ENCODE measurements at places on chromosomes 5 and 9. TPM values are rescaled to one million over a fixed set of nuclear protein-coding genes. Genes with fewer than 3 reads are reported as not detected.

Gene WDR36
- total RNA-seq, result 23.9 TPM

Gene LCN12
- not detected for total RNA-seq

Gene DND1
- not detected for total RNA-seq

Gene S100Z
- total RNA-seq, result not detected

Gene OMD
- 22.1 TPM for total RNA-seq

Gene PAX5
- not detected for total RNA-seq

Gene GRAMD2B
- total RNA-seq, result 12.8 TPM

Gene TMEM215
- total RNA-seq, result not detected

Gene EQTN
- not detected for total RNA-seq

Gene MARCOL
- total RNA-seq, result not detected

Gene PCDHA9
- not detected for total RNA-seq
